ENCODE measurements at places on chromosomes 16 and 17.

DNA sequence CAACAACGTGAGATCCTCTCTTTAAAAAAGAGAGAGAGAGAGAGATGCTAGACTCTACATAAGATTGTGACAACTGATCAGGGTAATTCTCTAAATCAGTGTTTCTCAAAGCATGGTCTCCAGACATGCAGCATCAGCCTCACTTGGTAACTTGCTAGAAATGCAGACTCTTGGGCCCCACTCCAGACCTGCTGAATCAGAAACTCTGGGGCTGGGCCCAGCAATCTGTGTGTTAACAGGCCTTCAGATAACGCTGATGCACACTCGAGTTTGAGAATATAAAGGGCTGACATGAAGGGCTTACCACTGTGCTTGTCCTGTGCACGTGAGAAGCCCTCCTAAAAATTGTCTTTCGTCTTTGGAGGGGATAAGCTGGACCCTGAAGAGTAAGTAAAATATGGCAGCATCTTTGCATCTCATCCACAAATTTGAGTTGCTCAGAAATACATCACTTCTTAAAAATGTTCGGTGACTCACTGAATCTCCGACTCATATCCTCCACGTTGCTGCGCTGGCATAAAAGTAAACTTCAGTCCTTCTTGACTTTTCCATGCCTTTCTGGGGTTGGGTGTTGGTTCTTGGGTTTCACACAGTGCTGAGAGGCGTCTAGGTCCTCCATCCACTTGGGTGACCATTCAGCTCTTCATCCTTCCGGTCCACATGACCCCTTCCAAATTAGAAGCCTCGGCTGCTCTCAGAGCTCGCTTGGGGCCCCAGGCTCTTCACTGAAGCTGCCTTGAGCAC is 26.1 kb upstream of the KDM8 start:
- DNase-seq: no peak

- no peak for DNase-seq
Measured at GRCh38 chr16:6309271-6309670, 1023.4 kb upstream of the RBFOX1 start.

DNA sequence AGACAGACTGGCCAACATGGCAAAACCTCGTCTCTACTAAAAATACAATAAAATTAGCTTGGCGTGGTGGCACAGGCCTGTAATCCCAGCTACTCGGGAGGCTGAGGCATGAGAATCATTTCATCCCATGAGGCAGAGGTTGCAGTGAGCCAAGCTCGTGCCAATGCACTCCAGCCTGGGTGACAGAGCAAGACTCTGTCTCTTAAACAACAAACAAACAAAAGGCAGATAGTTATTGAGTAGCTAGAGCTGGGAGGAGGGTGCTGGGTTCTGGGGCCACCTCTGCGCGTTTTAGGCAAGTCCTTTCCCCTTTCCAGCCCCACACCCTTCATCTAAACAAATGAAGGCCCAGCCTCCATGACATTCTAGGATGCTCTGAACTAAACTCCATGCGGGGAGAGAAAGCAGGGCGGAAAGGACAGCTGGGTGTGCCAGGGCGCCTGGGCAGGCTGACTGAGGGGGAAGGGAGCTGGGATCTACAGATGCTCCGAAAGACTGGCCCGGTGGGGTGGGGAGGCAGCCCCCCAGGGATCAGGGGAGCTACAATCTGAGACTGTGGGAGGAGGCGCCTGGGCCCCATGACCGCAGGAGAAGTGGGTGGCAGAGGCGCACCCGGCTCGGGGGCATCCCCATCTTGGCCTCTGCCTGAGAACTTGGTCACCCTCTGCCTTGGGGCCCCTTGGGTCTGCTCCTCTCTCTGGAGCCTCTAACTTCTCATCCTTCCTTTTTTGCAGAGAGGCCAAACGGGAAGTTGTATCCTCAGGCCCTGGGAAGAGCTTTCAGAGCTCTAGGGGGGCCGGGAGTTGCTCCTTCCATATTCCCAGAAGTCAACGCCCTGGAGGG is 910 bp downstream of the ITGAL start:
- DNase-seq: peak; percentile 21

DNA sequence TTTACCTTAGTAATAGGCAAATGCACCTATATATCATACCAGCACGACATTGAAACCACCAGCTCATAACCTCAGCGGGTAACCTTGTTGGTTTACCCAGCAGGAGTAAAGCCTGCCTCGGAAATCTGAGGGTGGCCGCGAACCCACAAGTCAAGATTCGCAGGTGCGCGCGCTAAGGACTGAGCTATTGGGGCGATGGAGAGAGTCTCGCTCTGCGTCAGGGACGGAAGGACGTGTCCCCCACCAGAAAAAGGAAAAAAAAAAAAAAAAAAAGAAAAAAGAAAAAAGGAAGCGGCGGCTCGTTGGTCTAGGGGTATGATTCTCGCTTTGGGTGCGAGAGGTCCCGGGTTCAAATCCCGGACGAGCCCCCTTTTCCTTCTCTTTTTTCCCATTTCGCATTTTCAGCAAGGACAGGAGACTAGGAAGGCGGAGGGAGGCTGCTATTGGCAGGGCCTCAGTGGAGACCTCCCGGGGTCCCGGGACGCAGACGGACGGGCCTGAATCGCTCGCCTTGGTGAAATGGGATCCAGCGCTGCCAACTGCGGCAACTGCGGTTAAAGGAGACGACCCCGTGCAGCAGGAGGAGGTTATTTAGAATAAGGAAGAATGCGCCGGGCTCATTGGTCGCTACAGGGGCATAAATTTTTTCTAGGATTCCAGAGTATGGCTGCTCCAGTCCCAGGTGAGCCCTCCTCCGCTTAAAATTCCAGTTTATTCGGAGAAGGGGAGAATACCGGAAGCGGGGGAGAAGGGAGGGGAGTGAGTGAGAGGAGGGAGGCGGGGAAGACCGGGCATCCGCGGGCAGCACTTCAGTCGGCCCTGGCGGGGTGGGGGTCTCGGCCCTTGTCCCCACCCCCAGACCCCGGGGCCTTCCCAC is at the start of gene OR1F1:
OR1F1 (plus strand) TSS at position 407 of the 877 bp plus-strand sequence.
- no peak for DNase-seq

- DNase-seq: no peak
Measured at GRCh38 chr16:73092236-73092781, 44.4 kb upstream of the ZFHX3 start.

DNA sequence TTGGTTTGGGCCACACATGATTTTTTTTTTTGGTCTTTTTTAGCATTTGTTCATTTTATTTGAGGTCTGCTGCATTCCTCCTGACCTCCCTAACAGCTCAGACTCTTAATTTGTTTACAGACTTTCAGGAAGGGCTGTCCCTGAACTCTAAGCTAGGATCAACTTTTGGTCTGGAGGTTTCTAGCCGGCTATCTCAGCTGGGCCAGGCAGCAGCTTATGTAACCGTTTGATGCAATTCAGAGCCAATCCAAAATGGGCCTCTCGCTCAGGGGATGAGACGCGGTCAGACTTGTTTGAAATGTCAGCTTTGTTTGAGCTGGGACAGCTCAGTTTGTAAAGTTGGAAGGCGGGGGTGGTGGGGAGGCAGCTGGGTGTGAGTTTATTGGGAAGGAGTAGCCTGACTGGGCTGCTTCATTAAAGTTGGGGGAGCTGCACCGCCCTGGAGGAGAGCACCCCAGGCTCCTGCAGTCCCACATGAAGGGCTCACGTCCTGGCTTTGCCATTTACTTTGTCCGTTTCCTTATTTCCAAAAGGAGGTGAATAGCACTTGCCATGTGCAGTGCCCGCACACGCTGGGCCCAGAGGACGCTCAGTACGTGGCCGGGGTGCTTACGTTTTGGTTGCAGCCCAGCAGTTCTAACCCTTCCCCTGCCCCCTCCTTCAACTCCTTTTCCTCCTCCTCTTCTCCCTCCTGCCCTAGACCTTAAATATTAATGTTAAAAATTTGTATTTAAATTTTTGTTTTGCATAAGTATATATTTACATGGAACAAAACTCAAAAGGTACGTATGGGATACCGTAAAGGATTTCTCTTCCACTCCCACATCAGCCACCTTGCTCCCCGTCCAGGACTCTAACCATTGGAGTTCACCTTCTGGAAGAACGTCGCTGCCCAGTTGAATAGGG is 121.2 kb downstream of the SNX29 start:
- no peak for DNase-seq

DNA sequence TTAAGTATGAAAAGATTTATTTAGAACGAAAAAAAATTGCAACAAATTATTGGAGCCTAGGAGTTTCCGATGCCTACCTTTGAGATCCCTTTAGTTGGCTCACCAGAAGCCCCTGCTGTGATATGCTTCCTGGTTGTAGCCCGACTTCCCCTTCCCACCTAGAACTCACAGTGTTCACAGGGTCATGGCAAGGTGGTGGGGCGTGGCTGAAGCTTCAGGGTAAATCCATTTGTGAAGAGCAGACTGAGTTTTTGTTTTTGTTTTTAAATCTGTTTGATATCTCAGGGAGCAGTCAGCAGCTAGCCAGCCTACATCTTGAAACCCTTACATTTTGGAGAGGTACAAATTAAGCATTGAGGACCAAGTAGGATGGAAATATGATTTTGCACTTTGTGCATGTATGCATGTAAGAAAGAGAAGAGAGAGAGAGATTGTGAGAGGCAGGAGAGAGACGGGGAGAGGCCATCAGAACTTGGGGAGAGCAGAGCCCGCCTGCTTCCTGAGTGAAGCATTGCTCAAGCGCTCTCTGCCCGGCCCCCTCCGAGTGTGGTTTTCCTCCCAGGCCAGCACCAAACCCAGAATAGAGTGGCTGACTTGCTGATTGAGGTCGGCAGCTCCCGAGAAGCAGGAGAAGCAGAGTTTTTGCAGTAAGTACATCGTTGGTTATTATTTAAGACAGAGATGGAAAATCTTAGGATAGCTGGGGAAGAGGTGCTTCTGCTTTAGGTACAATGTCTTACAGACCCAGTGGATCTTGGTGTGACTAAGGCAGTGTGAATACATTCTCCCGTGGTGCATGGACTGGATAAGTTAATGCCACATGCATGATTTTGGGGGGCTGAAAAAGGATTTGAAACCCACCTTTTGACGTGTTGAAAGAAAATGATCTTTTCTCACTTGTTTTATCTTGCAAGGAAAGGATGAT is 64.2 kb downstream of the SPECC1 start:
- peak; percentile 84 for DNase-seq

DNA sequence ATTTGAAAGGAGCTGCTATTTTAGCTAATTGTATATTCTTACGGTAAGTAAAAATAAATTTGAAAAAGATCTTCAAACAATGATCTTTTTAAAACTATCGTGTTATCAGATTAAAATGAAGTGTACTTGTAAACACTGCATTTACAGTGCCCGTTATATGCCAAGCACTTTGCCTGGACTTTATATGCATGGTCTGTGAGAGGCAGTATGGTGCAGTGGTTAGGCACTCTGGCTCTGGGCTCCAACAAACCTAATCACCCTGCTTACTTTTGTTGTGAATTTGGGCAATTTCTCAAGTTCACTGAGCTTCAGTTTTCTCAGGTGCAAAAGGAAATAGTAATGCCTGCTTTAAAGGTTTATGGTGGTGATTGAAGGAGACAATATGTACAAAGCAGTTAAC is 1.4 kb downstream of the PMP22 start:
- DNase-seq: no peak

GRCh38 chr17:14201988-14202380 is 34.7 kb downstream of the CDRT15 start:
- DNase-seq: no peak

- DNase-seq: no peak
Measured at GRCh38 chr16:4529085-4530060, 9.2 kb downstream of the CDIP1 start.

GRCh38 chr16:30766206-30766932 is 4.2 kb downstream of the RNF40 start:
- DNase-seq: no peak

- DNase-seq: no peak
Measured at GRCh38 chr16:27500801-27501200, 48.9 kb downstream of the GTF3C1 start.

- peak; percentile 31 for DNase-seq
Measured at GRCh38 chr17:61635913-61636432, 45.0 kb upstream of the NACA2 start.

DNA sequence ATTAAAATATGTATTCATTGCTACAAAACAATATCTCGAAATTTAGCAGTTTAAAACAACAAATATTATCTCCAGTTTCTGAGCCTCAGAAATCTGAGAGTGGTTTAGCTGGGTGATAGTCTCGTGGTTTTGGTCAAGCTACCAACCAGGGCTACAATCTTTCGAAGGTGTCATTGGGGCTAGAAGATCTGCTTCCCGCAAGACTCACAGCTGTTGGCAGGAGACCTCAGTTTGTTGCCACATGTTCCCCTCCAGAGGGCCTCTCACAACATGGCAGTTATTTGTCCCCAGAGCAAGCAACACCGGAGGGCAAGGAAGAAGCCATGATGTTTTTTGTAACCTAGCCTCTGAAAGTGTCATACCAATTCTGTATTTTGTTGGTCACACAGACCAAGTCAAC is 12.0 kb upstream of the BCAS3 start:
- DNase-seq: no peak

GRCh38 chr16:88706965-88707826 is 893 bp downstream of the CTU2 start:
- DNase-seq: no peak

DNA sequence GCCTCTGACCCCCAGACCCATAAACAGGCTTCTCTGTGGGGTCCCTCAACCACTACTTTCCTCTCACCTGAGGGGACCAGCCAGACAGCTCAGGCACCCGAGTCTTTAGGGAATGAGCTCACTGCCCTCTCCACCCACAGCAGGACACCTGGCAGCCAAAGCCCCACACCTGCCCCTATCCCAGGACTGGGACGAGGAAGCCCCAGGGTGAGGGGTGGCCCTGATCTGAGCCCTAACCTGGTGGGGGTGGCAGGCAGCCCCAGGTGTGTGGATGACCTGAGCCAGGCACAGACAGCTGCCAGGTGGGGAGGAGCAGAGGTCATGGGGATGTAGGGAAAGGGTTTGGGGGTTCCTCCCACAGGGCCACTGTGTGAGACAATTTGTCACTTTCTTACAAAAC is 1.7 kb upstream of the TEX19 start:
- DNase-seq: no peak

- DNase-seq: no peak
Measured at GRCh38 chr16:74743668-74744299, 30.8 kb downstream of the FA2H start.

DNA sequence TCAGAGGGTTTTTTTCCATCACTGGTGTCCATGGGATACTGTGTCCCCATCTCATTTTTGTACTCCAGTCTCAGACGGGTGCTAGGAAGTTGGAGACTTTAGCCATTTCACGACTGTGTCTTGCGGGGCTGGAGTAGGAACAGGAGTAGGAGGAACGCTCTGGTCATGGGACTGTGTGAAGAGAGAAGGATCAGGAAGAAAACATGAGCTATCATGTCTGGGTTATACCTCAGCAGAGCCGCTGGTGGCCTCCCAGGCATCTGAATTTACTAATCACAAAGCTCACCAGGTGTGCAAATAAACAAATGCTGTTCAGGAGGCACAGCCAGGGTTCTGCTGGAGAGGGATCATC is 225.4 kb downstream of the SEC14L1 start:
- no peak for DNase-seq

DNA sequence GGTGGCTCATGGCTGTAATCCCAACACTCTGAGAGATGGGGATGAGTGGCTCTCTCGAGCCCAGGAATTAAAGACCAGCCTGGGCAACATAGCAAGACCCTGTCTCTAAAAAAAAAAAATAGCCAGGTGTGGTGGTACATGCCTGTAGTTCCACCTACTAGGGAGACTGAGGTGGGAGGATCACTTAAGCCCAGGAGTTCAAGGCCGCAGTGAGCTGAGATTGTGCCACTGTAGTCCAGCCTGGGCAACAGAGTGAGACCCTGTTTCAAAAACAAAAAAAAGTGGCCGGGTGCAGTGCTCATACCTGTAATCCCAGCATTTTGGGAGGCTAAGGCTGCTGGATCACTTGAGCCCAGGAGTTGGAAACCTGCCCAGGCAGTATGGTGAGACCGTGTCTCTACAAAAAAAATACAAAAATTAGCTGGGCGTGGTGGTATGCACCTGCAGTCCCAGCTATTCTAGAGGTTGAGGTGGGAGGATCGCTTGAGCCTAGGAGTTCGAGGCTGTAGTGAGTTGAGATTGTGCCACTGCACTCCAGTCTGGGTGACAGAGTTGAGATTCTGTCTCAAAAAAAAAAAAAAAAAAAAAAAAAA is 3.0 kb downstream of the C16orf54 start:
- DNase-seq: no peak

Data from GDM1 (cell line).